ENCODE measurements at places on chromosomes 16 and 17. TPM values are rescaled to one million over a fixed set of nuclear protein-coding genes. Genes with fewer than 3 reads are reported as not detected.

ABCA8 gene
- total RNA-seq: 4.8 TPM

BEAN1 gene
- not detected for total RNA-seq

OR3A3 gene
- total RNA-seq: not detected

CLEC18B gene
- total RNA-seq: 0.21 TPM

AXIN2 gene
- 4.9 TPM for total RNA-seq

VAT1L gene
- total RNA-seq: 0.69 TPM

ESRP2 gene
- 20.1 TPM for total RNA-seq

CRHR1 gene
- 0.31 TPM for total RNA-seq

PPP1R1B gene
- 64.1 TPM for total RNA-seq

SPATA32 gene
- total RNA-seq: not detected

NPIPA2 gene
- total RNA-seq: 2.2 TPM

KCNG4 gene
- not detected for total RNA-seq

FOXL1 gene
- 0.18 TPM for total RNA-seq

BAHCC1 gene
- 11.2 TPM for total RNA-seq

DUS1L gene
- 89.2 TPM for total RNA-seq

HS3ST4 gene
- total RNA-seq: 0.05 TPM

EVPLL gene
- total RNA-seq: not detected

HOXB7 gene
- total RNA-seq: 0.94 TPM

TP53TG3 gene
- total RNA-seq: not detected

PABPN1L gene
- total RNA-seq: not detected

PRSS8 gene
- 32.5 TPM for total RNA-seq

ABCA10 gene
- 6.1 TPM for total RNA-seq

SLC12A3 gene
- total RNA-seq: 0.05 TPM

GGT6 gene
- total RNA-seq: 34.4 TPM

ZG16 gene
- total RNA-seq: 3.1 TPM

PERCC1 gene
- not detected for total RNA-seq

KRTAP2-1 gene
- total RNA-seq: not detected

CACNG1 gene
- total RNA-seq: not detected
